Activated CD4-positive, CD25-positive, alpha-beta regulatory T cell treated with anti-CD3 and anti-CD28 coated beads, Interleukin-2, amount 50 U/mL, for 24 hours (primary cell): ENCODE measurements at places on chromosomes 5 and 9.

- ATAC-seq: no peak
These were observed 77.3 kb upstream of the TBCA start for GRCh38 chr5:77853353-77853907.

DNA sequence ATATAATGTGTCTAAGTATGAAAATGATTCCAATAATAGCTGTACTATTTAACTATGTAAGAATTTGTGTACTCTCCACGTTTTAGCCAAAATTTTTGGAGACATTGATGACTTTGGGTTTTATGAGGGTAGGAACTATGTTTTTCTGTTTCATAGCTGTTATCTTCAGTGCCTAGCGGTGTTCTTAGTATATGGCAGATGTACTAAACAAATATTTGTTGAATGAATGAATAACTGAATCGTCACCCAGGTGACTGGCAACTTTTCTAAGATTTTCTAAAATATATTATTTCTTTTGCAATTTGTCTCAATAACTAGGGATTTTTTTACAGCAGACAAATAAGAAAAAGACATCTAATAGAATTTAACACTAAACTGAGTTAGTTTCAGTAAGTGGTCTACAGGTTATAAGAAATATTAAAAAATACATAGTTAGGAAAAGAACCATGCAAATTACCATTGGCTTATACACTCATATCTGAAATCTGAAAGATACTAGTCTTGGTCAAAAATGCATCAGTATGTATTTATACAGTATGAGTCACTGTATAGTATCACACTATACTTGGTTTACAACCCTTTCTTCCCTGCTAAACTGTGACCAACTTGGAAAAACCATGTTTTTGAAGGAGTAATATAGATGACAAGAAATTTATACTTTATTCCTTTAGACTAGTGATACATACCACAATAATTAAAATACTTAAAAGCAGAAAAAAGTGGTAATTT is 10.5 kb upstream of the ERCC6L2 start:
- ATAC-seq: peak; percentile 65

GRCh38 chr9:14320271-14321181 is 6.6 kb upstream of the NFIB start:
- ATAC-seq: no peak

DNA sequence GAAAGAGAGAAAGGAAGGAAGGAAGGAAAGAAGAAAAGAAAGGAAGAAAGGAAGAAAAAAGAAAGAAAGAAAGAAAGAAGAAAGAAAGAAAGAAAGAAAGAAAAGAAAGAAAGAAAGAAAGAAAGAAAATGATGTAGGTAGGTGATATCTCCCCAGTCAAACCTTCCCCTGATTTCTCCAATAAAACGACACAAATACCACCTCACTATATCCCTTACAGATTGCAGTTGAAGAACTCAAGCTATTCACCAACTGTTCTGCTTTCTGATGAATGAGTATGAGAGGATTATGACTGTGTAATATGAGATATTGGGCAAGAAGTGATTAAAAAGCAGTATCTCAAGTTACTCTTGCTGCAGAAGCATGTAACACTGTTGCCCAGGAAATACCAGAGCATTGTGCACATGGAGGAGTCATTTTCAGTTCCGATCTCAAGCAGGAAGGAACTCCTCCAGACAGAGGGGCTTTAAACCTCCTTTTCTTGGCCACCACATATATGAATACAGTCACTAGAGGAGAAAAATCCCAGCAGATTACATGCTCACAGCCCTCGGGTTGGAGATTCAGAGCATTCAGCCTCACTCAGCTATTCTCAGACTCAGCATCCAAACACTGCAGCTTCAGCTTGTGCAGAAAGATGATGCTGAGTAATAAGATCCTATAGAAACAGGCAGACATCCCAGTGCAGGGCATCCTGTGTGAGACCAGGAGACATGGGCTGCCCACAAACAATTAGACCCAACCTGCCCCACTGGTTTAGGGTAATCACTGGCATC is 61.4 kb downstream of the UGCG start:
- ATAC-seq: peak; percentile 86

GRCh38 chr9:121725008-121725775 is 73.8 kb downstream of the DAB2IP start:
- no peak for ATAC-seq

DNA sequence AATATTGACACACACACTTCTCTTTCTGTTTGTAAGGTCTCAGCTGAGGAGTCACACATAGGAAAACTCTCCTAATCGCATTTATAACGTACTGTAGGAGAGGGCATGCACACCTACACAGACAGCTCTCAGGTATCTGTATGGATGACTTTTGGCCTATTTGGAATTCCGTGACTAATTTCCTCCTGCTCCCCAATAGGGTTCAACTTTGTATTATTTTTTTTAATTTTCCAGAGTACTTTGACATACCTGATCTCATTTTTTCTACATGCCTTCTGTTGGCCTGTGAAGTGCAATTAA is 195.9 kb downstream of the ARHGAP26 start:
- no peak for ATAC-seq

GRCh38 chr5:116730185-116730584 is 155.6 kb upstream of the SEMA6A start:
- ATAC-seq: no peak

GRCh38 chr9:34123682-34124081 is 2.8 kb downstream of the DCAF12 start:
- no peak for ATAC-seq

GRCh38 chr5:137708796-137709559 is 26.9 kb downstream of the KLHL3 start:
- ATAC-seq: no peak

DNA sequence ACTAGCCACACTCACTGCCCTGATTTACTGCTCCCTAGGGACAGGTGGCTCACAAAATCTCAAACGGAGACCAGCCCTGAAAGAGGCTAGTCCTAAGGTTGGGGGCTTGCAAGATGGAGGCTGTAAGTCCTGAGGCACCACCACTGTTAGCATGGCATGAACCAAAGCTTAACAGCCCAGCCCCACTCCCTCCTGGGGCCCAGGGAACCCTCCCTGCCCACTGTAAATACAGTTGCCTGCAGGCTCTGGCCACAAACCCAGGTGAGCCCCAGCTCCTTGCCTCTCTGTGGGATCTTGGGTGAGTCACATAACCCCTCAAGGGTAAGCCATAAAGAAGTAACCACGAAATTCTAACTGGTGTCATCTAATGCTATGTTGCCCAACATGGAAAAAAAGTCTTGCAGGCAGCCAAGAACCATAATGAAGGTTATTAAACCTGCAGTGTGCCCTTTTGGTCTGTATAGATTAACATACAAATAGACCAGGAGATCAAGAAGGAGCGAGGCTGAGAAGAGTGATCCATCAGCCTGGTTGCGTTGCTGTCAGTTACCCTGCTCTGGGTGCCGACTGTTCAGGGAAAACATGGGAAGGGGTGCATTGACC is 1.7 kb upstream of the POMT1 start:
- ATAC-seq: peak; percentile 29

DNA sequence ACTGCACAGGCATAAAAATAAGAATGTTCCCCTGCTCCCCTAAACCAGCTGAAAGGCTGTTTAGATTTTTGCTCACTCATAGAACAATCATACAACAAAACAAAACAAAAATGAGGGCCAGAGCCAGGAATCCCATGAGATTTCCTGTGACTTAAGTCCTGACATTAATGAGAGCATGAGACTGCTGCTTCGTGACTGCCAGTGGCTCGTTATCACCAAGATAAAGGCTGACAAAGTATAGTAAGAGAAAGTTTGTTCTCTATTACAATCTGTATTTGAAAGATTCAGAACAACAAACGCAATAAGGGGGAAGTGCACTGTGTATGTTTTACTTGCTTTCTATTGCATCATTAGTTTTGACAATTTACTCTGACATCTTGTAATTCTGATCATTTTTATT is 837.1 kb upstream of the C9orf72 start:
- ATAC-seq: no peak

DNA sequence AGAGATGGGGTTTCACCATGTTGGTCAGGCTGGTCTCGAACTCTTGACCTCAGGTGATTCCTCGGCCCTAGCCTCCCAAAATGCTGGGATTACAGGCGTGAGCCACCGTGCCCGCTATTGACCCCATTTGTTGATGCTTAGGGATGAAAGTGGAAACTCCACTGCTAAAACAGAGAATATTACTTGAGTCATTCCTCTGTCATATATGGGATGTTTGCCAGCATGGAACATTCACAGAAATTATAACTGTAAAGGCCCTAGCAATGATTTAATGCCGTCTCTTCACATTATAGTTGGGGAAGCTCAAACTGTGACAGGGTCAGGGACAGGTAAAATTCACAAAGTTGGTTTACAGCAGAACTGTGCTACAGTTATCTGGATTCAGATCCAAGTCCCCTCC is 94.5 kb downstream of the TMC1 start:
- ATAC-seq: no peak

- no peak for ATAC-seq
These were observed 114.1 kb upstream of the PANK3 start for GRCh38 chr5:168693297-168693696.

- ATAC-seq: peak; percentile 83
These were observed 131.9 kb downstream of the UGCG start for GRCh38 chr9:112028242-112029221.

DNA sequence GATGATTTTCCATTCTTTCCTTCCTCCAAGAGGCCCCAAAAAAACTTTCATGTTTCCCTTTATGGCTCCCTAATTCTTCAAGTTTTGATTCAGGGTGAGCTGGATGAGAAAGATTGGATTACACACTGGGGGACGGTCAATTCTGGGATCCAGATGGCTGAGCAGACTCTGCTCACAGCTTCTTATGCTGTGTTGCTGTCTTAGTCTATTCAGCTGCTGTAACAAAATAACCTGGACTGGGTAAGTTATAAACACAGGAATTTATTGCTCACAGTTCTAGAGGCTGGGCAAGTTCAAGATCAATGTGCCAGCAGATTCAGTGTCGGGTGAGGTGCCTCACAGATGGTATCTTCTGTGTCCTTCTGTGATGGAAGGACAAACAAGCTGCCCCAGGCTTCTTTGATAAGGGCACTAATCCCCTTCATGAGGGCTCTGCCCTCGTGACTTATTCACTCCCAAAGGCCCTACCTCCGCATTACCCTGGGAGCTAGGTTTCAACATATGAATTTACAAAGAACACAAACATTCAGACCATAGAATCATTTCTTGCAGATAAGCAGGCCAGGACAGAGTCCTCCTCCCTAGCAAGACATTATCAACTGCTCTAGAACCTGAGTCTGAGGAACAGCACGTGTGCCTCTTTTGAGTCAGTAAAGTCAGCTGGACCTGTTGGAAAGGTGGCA is 23.1 kb upstream of the SMAD5 start:
- no peak for ATAC-seq

DNA sequence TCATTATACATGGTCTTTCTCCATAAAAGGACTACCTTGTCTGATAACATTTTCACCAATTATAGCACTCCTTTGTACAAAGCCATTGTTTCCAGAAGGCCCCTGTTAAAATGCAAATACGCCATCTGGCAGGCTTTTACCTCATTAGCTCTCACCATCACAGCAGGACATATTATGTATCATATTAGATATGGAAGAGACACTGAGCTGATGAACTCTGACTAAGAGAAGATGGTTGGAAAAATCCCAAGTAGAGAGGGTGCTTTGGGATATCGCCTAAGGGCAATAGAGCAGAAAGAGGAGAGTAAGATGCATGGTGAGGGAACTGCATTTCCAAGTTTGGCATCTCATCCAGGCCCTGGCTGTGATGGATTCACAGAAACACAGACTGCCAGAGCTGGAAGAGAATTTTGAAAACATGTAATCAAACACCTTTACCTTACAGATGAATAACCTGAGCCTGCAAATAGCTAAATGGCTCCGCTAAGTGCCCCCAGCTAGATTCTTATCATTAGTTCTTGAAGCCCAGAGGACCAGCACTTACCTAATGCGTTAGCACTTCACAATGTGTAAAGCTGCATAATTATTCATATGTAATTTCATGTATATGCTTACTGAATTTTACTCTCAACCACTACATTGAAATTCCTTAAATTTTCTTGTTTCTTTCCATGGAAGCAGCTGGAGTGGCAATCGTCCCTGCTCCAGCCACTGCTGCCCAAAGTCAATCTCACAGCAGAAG is 393.6 kb upstream of the IZUMO3 start:
- no peak for ATAC-seq

DNA sequence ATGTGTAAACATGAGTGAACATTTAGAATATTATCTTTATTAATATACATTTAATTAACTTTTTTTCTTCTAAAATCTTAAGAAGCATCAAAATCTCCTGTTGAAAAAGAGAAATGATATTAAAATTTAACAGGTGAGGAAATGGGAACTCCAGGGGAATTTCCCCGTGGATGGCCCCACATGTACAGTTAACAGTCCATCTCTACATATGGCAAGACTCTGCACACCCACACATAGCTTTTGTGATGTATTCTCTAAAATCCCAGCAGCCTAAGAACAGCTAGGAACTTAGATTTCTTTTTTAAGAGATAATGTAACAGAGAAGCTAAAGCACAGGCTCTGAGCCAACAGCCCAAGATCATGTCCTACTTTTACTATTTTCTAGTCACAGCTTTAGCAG is 556.3 kb upstream of the RGMB start:
- no peak for ATAC-seq

DNA sequence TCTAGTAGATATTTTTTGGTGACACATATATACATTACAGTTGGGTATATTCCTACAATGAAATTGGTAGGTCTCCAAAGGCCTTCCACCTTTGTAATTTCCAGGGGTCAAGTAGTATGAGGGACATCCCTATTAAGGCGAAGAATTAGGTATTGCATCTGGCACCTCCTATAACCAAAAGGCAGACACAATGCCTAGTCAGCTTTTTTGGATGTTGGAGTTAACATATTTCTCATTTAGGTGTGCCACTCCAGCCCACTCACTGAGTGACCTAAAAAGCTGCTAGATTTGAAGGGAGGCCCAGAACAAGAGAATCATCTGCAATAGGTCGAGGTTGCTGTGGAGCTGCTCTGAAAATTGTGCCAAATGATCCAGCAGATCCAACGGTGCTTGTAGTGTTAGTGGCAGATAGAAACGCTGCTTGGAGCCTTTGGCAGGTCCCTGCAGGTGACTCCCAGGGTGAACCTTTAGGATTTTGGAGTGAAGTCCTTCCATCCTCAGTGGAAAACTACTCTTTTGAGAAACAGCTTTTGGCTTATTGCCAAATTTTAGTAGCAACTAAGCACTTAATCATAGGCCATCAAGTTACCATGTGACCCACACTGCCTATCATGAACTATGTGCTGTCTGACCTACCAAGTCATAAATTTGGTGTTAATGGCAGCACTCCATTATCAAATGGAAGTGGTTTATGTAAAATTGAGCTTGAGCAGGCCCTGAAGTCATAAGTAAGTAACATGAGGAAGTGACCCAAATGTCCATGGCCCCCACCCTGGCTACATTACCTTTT is 15.7 kb upstream of the FNIP1 start:
- no peak for ATAC-seq

DNA sequence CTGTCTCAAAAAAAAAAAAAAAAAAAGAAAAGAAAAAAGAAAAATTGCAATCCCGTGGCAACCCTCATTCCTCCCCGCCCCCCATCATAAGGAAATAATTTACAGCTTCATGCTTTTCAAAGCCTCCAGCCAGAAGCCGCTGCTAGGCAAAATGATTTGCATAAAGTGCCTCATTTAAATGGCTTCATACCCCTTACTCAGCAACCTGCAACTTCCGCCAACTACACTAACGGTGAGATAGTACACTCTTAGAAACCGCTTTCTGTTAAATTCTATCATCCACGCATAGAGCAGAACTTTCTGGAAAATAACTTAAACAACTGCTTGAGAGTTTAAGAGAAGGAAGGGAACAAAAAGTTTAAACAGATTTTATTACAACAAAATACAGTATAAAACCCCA is 17.8 kb downstream of the SERINC5 start:
- ATAC-seq: no peak
